Fibroblast of the aortic adventitia (primary cell): ENCODE measurements at places on chromosomes 16 and 17. TPM values are rescaled to one million over a fixed set of nuclear protein-coding genes. Genes with fewer than 3 reads are reported as not detected.

CDH16 gene
- total RNA-seq, result not detected in 2 replicates

DNAI2 gene
- not detected in 2 replicates for total RNA-seq

G6PC1 gene
- total RNA-seq, result not detected in 2 replicates

TP53TG3 gene
- not detected in 2 replicates for total RNA-seq

NOD2 gene
- total RNA-seq, result not detected in 2 replicates

REXO5 gene
- total RNA-seq, result 5.2 and 12.4 TPM in 2 replicates

CD300E gene
- total RNA-seq, result not detected in 2 replicates

TMEM94 gene
- total RNA-seq, result 29.7 and 80.4 TPM in 2 replicates

TNFSF13 gene
- total RNA-seq, result 1.1 and 1.4 TPM in 2 replicates

CDC27 gene
- 32.9 and 128 TPM in 2 replicates for total RNA-seq

KIF18B gene
- total RNA-seq, result 0.08 and 10.8 TPM in 2 replicates

ELOB gene
- 37.6 and 316 TPM in 2 replicates for total RNA-seq

IST1 gene
- total RNA-seq, result 172 and 273 TPM in 2 replicates

KCNH4 gene
- 0.09 TPM in 1 of 2 replicates, not detected in the other for total RNA-seq

RASL10B gene
- 1.5 and 3.8 TPM in 2 replicates for total RNA-seq

MYADML2 gene
- not detected in 2 replicates for total RNA-seq

KAT8 gene
- total RNA-seq, result 25.1 and 31.5 TPM in 2 replicates

KCNJ2 gene
- total RNA-seq, result 1.4 and 12.7 TPM in 2 replicates

ACSM2A gene
- not detected in 2 replicates for total RNA-seq

SCIMP gene
- total RNA-seq, result not detected in 2 replicates

TNFRSF17 gene
- not detected in 2 replicates for total RNA-seq

TMEM100 gene
- total RNA-seq, result 0.57 and 2.1 TPM in 2 replicates

TM4SF5 gene
- total RNA-seq, result not detected in 2 replicates

TSC2 gene
- total RNA-seq, result 58.7 and 145 TPM in 2 replicates

RAB26 gene
- total RNA-seq, result 0.27 and 3.6 TPM in 2 replicates

MYH3 gene
- total RNA-seq, result 0.45 and 1.1 TPM in 2 replicates

NHERF2 gene
- total RNA-seq, result 11.5 and 26.3 TPM in 2 replicates

GNGT2 gene
- 0.45 TPM in 1 of 2 replicates, not detected in the other for total RNA-seq

RDM1 gene
- 0.45 TPM in 1 of 2 replicates, not detected in the other for total RNA-seq

MRPL12 gene
- 19.2 and 23.7 TPM in 2 replicates for total RNA-seq

BEAN1 gene
- total RNA-seq, result 0.09 TPM in 1 of 2 replicates, not detected in the other

NEURL4 gene
- total RNA-seq, result 17.4 and 17.7 TPM in 2 replicates

ALOX12 gene
- 0.65 TPM in 1 of 2 replicates, not detected in the other for total RNA-seq

RUNDC3A gene
- total RNA-seq, result not detected in 2 replicates

CRK gene
- 70.0 and 106 TPM in 2 replicates for total RNA-seq

TP53TG3C gene
- not detected in 2 replicates for total RNA-seq

NECAB2 gene
- 0.18 and 0.90 TPM in 2 replicates for total RNA-seq

GNG13 gene
- total RNA-seq, result not detected in 2 replicates

SLFN12 gene
- total RNA-seq, result 24.0 and 58.1 TPM in 2 replicates

PDIA2 gene
- not detected in 2 replicates for total RNA-seq

KCNJ12 gene
- total RNA-seq, result 1.7 and 2.7 TPM in 2 replicates

SDK2 gene
- not detected in 2 replicates for total RNA-seq

MLST8 gene
- total RNA-seq, result 27.4 and 30.8 TPM in 2 replicates

PLA2G10 gene
- total RNA-seq, result not detected in 2 replicates

CARD14 gene
- 0.09 TPM in 1 of 2 replicates, not detected in the other for total RNA-seq

ASPHD1 gene
- total RNA-seq, result 0.98 and 1.5 TPM in 2 replicates

SOST gene
- 0.09 TPM in 1 of 2 replicates, not detected in the other for total RNA-seq

USH1G gene
- 0.49 TPM in 1 of 2 replicates, not detected in the other for total RNA-seq

HEATR3 gene
- 14.8 and 18.8 TPM in 2 replicates for total RNA-seq

SMIM22 gene
- not detected in 2 replicates for total RNA-seq

CHST5 gene
- 0.09 TPM in 1 of 2 replicates, not detected in the other for total RNA-seq
